Effector memory CD4-positive, alpha-beta T cell (primary cell): ENCODE measurements at places on chromosomes 6 and 20.

- no peak for DNase-seq
Measured at GRCh38 chr6:145055567-145055966, 679.8 kb downstream of the EPM2A start.

DNA sequence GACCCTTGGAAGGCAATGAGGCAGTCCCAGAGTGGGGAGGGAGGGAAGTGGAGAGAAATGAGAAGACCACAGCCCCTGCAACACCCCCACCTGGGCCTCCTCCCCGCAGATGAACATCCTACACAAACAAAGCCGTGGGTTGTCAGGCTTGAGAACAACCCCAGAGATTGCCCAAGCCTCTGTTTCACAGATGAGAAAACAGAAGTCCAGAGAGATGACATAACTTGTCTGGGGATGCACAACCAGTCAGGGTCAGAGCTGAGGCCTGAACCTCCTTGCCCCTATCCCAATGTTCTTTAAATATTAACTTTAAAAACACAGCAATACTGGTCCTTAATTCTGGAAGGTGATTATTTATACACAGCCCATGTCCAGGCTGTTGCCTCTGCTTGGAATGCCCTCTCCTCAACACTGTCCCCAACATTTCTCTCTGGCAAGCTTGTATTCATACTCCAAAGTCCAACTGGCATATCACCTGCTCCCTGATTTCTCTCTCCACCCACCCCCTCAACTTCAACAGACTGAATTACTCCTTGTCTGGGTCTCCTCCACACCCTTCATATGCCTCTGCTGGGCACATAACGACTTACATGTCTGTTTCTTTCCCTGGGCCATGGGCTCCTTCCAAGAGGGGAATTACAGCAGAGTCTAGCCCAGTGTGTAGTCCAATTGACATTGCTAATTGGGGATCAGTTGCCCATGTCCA is 135.5 kb upstream of the LRFN2 start:
- no peak for DNase-seq

DNA sequence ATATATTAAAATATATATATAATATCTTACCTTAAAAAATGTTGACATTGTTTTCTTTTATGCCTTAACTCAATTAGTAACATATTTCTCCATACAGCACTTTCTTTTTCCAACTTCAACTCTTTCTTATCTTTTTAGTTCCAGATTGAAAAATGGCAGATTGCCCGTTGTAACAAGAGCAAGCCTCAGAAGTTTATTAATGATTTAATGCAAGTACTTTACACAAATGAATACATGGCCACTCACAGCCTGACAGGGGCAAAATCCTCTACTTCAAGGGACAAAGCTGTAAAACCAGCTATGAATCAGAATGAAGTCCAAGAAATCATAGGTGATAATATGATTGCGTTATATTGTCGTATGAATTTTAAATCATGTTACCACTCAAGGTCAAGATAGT is 29.4 kb upstream of the KIAA1586 start:
- DNase-seq: no peak

GRCh38 chr6:25038999-25039398 is 103.2 kb upstream of the RIPOR2 start:
- no peak for DNase-seq

- no peak for DNase-seq
Measured at GRCh38 chr6:21710216-21710615, 116.7 kb downstream of the SOX4 start.

DNA sequence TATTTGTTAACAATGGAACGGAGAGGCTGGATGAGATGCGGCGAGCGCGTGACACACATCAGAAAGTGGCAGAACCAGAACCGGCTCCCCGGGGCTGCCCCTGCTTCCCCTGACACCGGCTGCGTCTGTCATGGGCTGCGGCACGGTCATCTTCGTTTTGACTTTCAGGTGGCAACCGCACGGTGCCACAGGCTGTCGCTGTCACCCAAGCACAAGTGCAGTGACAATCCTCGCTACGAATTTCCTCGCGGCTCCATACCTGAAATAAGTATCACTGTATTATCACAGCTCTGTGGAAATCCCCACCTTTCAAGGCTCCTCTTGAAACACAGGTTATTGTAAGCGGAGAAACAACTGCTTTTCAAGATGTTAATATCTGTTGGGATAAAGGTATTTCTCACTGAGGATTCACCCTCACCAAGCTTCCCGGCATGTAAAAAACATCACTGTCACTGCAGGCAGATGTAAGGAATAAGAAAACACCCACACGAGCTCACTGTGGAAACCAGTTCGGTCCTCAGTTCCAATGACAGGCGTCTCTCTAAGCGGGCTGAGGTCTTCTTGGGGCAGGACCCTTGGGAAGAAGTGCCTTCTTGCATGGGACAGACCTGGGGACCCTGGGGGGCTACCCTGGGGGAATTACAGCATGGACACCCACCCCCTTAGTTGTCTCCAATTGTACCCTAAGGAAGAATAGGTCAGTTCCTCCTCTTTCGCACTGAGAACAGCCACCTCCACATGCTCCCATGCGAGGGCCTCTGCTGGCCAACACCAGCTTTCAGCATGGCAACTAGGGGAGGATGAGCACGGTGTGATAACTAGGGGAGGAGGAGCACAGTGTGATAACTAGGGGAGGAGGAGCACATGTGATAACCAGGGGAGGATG is 86.3 kb downstream of the DACT2 start:
- DNase-seq: no peak

DNA sequence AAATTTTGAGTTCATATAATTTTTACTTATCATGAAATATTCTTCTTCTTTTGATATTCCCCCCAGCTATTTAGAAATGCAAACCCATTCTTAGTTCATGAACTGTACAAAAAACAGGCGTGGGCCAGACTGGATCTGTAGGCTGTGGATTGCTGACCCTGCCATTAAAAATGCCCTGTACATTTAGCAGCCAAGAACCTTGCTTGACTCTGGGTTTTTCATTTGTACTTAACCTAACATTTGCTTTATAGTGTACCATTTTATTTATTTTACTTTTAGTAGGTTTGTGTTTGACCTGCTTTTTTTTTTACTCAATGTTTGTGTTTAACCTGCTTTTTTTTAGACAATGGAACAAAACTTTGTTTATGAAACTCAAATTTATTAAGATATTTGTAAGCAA is 14.9 kb downstream of the CD109 start:
- no peak for DNase-seq
